ENCODE measurements at places on chromosomes 7 and 10. TPM values are rescaled to one million over a fixed set of nuclear protein-coding genes. Genes with fewer than 3 reads are reported as not detected.

- no peak overlapping the region for H3K27ac ChIP-seq
- H3K36me3 ChIP-seq = no peaks in the 10 kb centered on the region
- H3K4me3 ChIP-seq = no peak overlapping the region
- no peaks in the 10 kb centered on the region for H3K4me1 ChIP-seq
These were observed 80.6 kb downstream of the ETV1 start for GRCh38 chr7:13908667-13909397.

- H3K4me3 ChIP-seq = no peak overlapping the region
- no peaks in the 10 kb centered on the region for H3K4me1 ChIP-seq
- no peak for DNase-seq
- no peak overlapping the region for H3K27ac ChIP-seq
- no peaks in the 10 kb centered on the region for H3K36me3 ChIP-seq
These were observed 58.7 kb downstream of the MTURN start for GRCh38 chr7:30193336-30193943.

The CYP2C8 gene
- 0.54 TPM for total RNA-seq

The CREB3L2 gene
- 41.3 TPM for total RNA-seq

DNA sequence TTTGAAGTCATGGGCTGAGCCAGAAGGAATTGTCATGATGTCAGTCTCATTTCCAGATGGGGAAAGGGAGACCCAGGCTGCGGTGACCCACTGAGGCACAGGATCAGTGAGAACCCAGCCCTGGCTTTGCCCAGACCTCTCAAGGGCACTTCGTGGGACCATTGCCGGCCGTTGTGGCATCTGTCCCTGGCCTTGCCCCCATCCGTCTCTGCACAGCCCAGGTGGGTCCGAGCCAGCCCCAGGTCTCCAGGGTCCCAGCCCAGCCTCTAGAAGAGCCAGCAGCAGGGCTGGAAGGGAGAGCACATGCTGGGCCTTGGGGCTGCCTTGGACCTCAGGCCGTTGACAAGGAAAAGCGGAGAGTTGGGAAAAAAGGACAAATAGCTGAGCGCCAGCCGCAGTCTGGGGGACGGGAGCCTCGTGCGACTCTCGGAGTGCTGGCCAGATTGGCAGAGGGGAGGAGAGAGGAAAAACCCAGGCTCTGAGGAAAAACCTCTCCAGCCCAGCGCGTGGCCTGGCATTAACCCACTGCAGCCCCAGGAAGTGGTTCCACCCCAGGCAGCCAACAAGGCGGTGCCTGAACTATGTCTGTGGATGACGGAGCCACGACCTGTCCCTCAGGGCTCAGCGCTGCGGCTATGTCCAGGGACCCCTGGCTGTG is 30.2 kb downstream of the GRIFIN start:
- H3K4me3 ChIP-seq = no peak overlapping the region
- no peaks in the 10 kb centered on the region for H3K27me3 ChIP-seq
- DNase-seq = no peak
- peaks cover 5% of the 10 kb centered on the region for H3K4me1 ChIP-seq
- no peaks in the 10 kb centered on the region for H3K36me3 ChIP-seq

The CHAT gene
- not detected for total RNA-seq

The GLCCI1 gene
- 9.9 TPM for total RNA-seq

DNA sequence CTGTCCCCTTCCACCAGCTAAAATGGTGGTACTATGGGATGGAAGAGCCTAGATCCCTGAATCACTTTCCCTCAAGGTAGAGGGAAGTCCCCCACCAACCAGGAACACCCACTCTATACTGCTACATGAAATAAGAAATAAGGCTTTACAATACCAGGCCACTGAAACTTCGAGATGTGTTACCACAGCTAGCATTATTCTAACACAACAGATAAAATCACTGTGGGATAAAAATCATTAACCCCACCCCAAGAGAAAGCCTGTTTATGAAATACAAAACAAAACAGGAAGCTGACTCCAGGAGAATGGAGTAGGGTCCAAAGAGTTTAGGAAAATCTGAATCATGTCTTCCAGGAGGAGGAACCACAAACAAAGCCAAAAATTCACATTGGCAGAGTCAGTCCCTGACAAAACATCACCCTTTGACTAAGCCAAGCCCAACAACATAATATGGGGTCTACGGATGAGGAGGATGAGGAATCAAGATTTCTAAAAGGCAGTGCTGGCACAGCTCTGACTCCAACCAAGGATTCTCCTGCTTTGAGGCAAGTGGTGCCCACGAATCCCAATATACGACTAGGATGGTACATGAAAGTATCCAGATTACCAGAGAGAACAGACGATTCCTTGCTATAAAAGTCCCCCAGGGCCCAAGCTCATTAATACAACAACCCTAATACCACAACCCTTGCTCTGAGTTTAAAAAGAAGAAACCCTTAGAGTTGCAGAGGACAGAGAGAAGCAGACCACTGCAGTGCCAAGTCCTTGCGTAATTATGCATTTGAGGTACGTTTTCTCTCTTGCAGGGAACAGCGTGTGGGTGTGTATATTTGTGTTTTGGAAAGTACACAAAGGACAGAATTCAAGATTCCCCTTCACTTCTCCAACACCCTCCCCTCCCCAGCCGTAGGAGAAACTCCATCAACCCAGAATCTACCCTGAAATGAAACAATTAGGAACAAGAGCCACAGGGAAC is 23.7 kb downstream of the XPNPEP1 start:
- DNase-seq = peak; percentile 87
- no peaks in the 10 kb centered on the region for H3K36me3 ChIP-seq

DNA sequence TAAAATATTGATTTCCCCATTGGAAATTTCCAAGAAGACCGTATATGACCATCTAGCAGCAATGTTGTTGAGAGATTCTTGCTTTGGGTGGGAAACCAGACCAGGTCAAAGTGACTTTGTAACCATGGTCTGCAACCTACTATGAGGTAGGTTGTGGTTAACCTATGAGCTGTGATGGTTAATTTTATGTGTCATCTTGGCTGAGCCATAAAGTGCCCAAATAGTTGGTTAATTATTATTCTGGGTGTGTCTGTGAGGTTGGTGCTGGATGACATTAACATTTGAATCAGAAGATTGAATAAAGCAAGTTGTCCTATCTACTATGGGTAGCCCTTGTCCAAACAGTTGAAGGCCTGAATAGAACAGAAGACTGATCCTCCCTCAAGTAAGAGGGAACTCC is 18.3 kb upstream of the RALA start:
- H3K4me3 ChIP-seq = no peak overlapping the region
- H3K4me1 ChIP-seq = peaks cover 7% of the 10 kb centered on the region
- no peak for DNase-seq
- H3K36me3 ChIP-seq = no peaks in the 10 kb centered on the region

GRCh38 chr7:129670656-129671055 is 59.1 kb downstream of the NRF1 start:
- H3K4me1 ChIP-seq = no peaks in the 10 kb centered on the region
- no peaks in the 10 kb centered on the region for H3K27me3 ChIP-seq
- no peak overlapping the region for H3K27ac ChIP-seq
- no peak overlapping the region for H3K4me3 ChIP-seq

- no peaks in the 10 kb centered on the region for H3K27me3 ChIP-seq
- no peak for DNase-seq
- H3K4me1 ChIP-seq = peaks cover 18% of the 10 kb centered on the region
These were observed 3.0 kb downstream of the GUSB start for GRCh38 chr7:65978891-65979582.

DNA sequence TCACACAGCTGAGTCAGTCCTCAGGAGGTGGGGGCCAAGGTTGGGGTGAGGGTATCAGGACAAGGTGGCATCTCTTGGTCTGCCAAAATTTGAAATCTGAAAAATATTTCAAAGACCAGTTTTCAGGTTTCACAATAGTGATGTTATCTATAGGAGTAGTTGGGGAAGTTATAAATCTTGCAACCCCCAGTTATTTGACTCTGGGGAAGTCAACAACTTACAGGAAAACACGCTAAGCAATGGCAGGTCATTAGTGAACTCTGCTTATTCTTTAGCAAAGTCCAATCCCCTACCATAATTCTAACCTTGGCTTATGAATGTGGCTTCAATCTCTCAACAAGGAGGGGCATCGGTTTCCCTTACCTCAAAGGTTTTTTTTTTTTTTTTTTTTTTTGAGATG is 94.9 kb downstream of the MARCHF5 start:
- no peaks in the 10 kb centered on the region for H3K27me3 ChIP-seq
- DNase-seq = no peak
- H3K27ac ChIP-seq = no peak overlapping the region
- no peaks in the 10 kb centered on the region for H3K4me1 ChIP-seq

DNA sequence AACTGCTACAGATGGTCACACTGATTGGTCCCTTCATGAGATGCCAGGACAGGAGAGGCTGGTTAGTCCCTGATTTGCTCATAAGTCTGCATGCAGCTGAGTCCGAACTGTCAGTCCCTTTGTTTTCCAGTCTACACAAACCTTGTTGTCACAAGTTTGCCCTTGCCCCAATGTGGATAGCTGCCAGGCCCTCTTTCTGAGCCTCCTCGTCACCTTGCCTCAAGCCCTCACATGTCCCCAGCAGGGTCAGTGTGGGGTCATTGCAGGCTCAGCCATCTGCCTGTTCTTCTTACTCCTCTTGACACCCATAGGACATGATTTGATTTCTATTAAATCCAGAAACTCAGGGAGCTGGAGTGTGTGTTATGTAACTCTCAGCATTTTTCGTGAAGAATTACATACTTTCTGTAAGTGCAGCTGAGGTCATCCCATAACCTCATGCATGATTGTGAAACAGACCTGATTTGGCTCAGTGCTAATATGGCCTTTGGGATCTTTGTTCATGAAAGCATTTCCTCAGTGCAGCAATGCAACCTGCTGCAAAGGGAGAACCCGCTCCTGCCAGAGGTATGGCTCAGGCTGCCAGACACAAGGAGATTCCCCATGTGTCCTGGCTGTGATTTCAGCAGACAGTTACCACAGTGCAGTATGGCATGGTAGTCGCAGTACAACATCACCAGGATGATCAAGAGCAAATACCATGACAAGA is 70.0 kb upstream of the ZMIZ2 start:
- peaks cover 21% of the 10 kb centered on the region for H3K36me3 ChIP-seq
- H3K4me1 ChIP-seq = no peaks in the 10 kb centered on the region
- no peak for DNase-seq
- no peaks in the 10 kb centered on the region for H3K27me3 ChIP-seq
- no peak overlapping the region for H3K4me3 ChIP-seq

DNA sequence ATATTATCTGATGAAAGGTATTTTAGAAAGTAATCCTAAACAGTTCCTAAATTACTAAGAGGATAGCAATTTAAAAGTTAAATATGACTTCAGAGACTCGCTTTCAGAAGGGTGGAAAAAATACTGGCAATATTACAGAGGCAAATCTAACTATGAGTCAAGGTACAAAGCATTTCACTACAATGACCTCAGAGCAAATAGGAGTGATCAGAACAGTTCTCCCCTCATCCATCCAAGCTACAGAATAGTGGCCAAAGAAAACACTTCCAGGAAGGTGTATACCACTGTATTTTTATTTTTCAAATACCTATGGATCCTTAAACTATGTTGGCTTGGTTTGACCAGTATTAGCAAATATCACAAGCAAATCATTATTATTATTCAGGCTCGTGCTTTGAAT is 112.8 kb upstream of the ODAD2 start:
- H3K27ac ChIP-seq = no peak overlapping the region
- no peaks in the 10 kb centered on the region for H3K36me3 ChIP-seq
- no peaks in the 10 kb centered on the region for H3K4me1 ChIP-seq
- no peak for DNase-seq

- no peaks in the 10 kb centered on the region for H3K36me3 ChIP-seq
- H3K27ac ChIP-seq = no peak overlapping the region
- DNase-seq = no peak
- H3K4me3 ChIP-seq = no peak overlapping the region
- H3K27me3 ChIP-seq = no peaks in the 10 kb centered on the region
These were observed 77.1 kb downstream of the MAP3K8 start for GRCh38 chr10:30510932-30511700.

- peaks cover 17% of the 10 kb centered on the region for H3K4me1 ChIP-seq
- no peaks in the 10 kb centered on the region for H3K36me3 ChIP-seq
- H3K27me3 ChIP-seq = no peaks in the 10 kb centered on the region
- no peak overlapping the region for H3K27ac ChIP-seq
These were observed 786.9 kb upstream of the IGFBP3 start for GRCh38 chr7:46707973-46708372.

DNA sequence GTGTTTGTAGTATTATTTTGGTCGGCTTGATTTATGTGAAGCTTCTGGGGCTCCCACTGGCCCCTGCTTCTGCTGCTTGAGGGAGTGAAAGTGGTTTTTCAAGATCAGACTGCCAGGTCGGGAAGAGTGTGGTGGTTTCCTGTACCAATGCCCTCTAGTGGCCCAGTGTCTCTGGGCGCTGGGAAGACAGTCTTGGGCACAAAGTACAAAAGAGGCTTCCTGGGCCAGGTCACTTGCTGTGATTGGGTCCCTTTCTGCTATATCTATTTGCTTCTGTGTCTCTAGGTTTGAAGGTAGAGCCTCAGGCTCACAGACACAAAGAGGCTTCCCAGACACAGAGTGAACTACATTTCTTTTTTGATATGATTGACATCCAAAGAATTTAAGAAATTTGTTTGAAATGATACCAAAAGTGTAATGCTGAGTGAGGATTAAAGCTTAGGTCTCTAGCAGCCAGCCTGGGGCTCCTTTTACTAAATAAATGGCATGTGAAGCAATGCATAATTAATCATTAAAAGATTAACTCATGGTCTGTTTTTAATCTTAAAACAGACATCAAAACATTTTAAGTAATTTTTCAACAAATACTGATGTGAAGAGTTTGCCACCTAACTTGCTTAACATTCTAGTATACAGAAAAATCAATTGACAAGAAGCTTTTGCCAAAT is 36.3 kb downstream of the ABCB1 start:
- no peaks in the 10 kb centered on the region for H3K36me3 ChIP-seq
- no peaks in the 10 kb centered on the region for H3K4me1 ChIP-seq
- DNase-seq = no peak
- H3K4me3 ChIP-seq = no peak overlapping the region
- no peaks in the 10 kb centered on the region for H3K27me3 ChIP-seq
- no peak overlapping the region for H3K27ac ChIP-seq

The SYNPO2L gene
- not detected for total RNA-seq

The NKX1-2 gene
- total RNA-seq = not detected

The HIF1AN gene
- total RNA-seq = 13.2 TPM

GRCh38 chr10:21385996-21386585 is 139.4 kb downstream of the SKIDA1 start:
- no peak overlapping the region for H3K4me3 ChIP-seq
- H3K36me3 ChIP-seq = no peaks in the 10 kb centered on the region
- DNase-seq = no peak
- H3K4me1 ChIP-seq = no peaks in the 10 kb centered on the region

- H3K36me3 ChIP-seq = no peaks in the 10 kb centered on the region
- peak overlapping the region; percentile 56 for H3K27ac ChIP-seq
- H3K4me1 ChIP-seq = no peaks in the 10 kb centered on the region
- DNase-seq = peak; percentile 82
These were observed 19.8 kb upstream of the TOMM7 start for GRCh38 chr7:22842383-22842941.

DNA sequence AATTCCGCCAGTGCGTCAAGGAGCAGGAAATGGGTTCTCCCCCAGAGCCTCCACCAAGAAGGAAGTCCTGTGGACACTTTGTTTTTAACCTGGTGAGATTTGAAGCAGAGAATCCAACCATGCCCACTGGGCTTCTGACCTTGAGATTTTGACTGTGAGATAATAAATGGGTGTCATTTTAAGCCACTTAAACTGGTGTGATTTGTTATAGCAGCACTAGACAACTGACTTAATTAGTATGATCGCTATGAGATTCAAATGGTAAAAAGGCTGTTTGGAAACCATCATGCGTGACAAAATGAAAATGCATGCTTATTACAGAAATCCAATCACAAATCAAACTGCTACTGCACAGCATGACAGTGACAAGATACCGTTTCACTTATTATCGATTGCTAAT is 98.0 kb downstream of the ADAM12 start:
- H3K4me1 ChIP-seq = no peaks in the 10 kb centered on the region
- no peaks in the 10 kb centered on the region for H3K36me3 ChIP-seq
- no peak for DNase-seq

All from sigmoid colon (tissue), 7 donors.